Substantia nigra (tissue), 51 donors: ENCODE measurements at places on chromosomes 11 and 22.

- no peak for DNase-seq
Measured at GRCh38 chr11:61709572-61709971, 29.4 kb downstream of the DAGLA start.

DNA sequence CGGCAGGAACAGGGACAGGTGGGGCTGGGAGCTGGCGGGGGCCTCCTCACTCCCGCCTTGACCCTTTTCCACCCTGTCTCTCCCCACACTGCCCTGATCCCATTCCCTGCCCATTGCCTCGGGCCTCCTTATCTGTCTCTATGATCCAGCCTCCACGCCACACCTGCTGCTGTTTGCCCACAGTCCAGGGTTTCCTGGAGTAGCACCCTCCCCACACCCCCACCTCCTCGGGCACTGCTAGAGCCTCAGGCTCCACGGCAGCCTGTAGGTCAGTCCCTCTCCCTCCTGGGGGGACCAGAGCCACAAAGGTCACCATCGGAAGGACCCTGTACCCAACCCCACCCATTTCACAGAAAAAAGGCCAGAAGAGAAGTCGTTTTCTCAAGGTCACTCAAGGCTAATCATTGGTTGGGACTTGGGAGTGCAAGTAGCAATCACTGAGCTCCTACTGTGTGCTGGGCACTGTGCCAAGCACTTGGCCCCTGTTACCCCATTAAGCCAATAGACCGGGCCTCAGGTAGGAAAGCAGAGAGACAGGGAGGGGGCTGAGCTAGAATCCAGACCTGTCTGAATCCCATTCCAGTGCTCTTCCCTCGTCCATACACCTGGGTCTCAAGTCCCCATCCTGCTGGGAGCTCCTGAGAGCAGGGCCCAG is 71.8 kb downstream of the PDE2A start:
- no peak for DNase-seq

- no peak for DNase-seq
Measured at GRCh38 chr11:96188243-96189006, 154.6 kb downstream of the MAML2 start.

DNA sequence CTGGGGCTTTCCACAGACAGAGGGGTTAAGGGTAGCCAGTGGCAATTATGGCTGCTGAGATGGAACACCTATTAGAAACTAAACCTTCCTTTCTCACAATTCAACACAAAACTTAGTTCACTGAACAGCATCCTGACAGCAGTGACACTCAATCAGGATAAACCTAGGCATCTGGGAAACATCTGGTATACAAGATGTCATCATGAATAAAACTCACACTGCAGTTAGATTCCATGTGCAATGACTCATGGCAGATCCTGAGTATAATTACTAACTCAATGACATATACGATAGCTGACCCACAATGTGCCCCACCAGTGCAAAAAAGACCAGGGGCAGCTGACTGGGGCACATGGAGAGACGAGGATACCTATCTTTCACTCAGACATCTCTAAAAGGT is 17.7 kb downstream of the RBFOX2 start:
- DNase-seq = no peak

DNA sequence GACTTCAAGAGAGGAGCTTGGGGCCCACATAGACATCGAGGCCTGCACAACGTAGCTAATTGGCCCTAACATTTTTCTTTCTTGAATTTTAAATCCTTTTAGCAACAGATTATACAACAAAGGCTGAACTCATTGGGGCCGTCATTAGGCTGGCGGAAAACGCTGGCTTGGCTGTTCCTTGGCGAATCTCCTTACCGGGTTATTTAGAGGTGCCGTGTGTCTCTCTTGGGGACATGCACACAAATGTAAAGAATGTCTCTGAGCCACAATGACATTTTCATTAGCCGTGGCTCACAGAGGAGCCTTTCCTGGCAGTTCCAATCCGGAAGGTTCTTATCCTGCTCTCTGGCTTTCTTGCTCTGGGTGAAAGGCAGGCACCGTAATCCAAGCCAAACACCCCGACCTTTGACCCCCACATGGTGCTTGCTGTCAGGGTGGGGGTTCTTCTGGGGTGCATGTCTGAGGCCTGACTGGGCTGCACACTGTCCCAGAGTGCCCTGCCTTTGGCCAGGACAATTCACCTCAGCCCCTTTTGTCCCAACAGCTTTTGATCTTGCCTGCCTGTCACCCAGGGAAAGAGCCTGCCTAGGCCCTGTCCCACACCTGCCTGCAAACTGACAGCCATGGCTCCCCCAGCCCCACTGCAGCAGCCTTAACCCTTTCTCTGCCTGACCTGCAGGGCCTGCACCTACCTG is 9.2 kb upstream of the FGF3 start:
- DNase-seq = no peak

- no peak for DNase-seq
Measured at GRCh38 chr11:914747-915501, 4.3 kb upstream of the CHID1 start.

DNA sequence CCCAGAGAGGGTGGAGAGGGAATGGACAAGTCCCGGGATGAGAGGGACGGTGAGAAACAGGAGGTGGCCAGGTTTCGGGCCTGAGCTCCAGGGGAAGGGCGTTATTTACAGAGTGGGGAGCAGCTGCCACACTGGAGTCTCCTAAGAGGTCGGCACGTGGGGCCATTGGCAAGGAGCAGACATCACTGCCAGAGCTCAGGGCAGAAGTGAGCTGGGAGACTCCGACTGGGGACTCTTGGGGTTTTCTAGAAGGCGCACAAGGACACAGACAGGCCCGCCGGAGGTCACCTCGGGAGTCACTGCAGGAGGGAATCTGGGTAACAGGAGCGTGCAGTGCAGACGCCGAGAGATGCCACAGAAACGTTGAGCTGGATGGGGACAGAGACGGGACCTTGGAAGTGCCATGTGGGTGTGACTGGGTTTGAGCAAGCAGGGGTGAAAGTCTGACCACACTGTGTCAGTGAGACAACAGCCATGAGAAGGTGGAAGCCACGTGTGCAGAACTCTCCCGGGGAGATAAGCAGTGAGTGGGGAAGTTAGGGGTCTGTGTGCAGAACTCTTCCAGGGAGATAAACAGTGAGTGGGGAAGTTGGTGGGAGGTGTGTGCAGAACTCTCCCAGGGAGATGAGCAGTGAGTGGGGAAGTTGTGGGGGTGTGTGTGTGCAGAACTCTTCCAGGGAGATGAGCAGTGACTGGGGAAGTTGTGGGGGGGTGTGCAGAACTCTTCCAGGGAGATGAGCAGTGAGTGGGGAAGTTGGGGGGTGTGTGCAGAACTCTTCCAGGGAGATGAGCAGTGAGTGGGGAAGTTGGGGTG is 187.5 kb downstream of the SHANK2 start:
- no peak for DNase-seq

- no peak for DNase-seq
Measured at GRCh38 chr11:133669371-133670053, 137.2 kb upstream of the OPCML start.

GRCh38 chr22:31945971-31946680 is 1.8 kb downstream of the YWHAH start:
- DNase-seq = no peak

- DNase-seq = no peak
Measured at GRCh38 chr11:99148352-99148751, 127.6 kb downstream of the CNTN5 start.

DNA sequence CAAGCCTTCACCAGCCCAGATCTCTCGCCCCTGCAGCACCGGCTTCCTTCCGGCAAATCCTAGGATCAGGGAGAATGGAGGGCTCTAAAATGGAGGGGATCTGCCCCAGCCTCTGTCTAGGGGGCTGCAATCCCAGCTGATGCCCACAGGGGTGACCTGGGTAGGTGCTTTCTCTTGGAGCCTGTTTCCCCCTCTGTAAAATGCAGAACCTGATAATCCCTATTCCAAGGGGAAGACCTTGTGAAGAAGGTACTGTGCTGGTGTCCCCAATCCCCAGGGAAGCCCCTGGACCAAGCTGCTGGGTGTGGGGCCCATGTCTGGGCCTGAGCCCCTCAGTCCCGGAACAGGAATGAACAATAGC is 2.8 kb downstream of the EMID1 start:
- DNase-seq = no peak

DNA sequence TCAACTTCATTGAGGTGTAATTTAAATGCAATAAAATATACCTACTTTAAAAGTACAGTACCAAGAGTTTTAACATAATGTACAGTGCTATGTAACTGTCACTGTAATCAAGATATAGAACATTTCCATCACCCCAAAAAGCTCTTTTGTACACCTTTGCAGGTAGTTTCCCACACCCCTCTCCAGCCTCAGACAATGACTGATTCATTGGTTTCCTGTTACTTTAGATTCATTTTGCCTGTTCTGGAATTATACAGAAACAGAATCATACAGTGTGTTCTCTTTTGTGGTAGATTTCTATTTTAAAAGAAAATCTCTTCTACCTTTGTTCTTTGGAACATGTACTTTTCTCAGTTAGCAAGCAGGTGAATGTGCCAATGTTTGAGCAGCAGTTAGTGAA is 38.2 kb downstream of the SHISA8 start:
- DNase-seq = no peak

DNA sequence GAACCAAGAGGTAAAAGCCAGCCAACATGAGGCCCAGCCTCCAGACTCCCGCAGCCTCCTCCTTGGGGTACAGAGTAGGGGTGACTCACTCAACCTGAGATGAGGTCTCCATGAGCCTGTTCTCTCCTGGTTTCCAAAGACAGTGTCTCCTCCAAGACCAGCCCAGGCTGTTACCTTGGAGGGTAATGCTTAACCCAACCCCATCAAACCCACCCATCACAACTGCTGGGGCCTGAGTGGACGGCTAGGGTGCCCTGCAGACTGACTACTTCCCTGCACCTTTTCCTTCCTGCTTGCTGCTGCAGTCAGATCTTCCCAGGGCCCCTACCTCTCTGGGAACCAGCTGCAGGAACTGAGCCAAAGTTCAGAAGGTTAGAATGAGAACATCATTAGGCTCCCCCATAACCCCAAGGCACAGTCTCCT is 5.1 kb upstream of the NOL12 start:
- DNase-seq = no peak

DNA sequence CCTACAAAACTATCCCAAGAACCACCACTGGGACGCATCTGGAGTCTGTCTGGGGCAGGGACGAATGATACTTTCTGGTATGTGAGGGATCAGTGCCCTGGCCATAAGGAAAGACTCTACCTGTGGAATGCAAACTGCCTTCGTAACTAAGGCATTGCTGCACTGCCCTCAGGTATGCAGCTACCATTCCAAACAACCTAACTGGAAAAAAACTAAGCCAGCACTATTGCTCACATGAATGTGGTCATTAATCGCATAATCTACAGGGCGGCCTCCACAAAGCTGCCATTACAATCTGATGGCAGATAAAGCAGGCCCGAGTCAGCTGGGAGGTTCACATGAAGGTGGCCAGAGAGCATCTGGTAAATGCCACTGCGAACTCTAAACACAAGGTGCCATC is 3.9 kb downstream of the PACSIN2 start:
- DNase-seq = no peak

- DNase-seq = no peak
Measured at GRCh38 chr11:110859240-110859840, 147.1 kb upstream of the ARHGAP20 start.

DNA sequence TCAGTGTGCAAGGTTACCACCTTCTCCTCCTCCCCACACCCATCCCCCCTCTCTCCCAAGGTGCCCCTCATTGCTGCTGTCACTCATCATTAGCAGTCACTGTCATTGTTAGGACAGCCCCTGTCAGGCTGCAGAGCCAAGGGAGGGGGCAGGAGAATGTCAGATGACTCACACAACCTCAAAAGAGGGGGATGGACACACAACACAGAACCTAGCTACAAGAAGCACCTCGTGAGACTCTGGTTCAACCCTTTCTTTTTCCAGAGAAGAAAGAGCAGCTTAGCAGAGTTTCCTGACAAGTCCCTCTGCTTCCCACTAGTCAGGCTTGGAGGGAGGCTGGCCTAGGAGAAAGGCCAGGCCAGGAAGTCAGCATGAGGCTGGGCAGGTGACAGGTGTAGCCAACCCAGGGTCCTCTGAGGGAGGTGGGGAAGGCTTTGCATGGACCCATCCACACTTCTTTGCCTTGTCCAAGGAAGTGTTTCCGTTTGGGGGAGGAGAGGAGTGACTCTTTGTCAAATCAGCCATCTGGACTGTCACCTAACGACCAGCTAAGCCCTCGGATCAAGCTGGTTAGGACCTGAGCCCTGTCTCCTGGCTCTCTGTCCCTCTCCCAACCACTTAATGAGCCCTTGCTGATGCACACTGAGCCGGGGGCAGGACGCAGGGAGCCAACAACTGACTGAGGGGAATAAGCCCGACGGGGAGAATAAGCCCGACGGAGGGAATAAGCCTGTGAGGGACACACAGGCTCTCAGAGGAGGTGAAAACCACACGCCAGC is 18.3 kb downstream of the ADORA2A start:
- no peak for DNase-seq
